Stimulated activated CD8-positive, alpha-beta memory T cell treated with anti-CD3 and anti-CD28 coated beads, Interleukin-12 subunit alpha, Interleukin-12 subunit beta, amount 100 ng/mL, for 4 hours (primary cell): ENCODE measurements at places on chromosomes 11 and 22.

GRCh38 chr11:129259931-129260348 is 67.8 kb upstream of the ARHGAP32 start:
- DNase-seq: no peak

- no peak for DNase-seq
Measured at GRCh38 chr11:30423279-30423648, 100.4 kb downstream of the ARL14EP start.

DNA sequence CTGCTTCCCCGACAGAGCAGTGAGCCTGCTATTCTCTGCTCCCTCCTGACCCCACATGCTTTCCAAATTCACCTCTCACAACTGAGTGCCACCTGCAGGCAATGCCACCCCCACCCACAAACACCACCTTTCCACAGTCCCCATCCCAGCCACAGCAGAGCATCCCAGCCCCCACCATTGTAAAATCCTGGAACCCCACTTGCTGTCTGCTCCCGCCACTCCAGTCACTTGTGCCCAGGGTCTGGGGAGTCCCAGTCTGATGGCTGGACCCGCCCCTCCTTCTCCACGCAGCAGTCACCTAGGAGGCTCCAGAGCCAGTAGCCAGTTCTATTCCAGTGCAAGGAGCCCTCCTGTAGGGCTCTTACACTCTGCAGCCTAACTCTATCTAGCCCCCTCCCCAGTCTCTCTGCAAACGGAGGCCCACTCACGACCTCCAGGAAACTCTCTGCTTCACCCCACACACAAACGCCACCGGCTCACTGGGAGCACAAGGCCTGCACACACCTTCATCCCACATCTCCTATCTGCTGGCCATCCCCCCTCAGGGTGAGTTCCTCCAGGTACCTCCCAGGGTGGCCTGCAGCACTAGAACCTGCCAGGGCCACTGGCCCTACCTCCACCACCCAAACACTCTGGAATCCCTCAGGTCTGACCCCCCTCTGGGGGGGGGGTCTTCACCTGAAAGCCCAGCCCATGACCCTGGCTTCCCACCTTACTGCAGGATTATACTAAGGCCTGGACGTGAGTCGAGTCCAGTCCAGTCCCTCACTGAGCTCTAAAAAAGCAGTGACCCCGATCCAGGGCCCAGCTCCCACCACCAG is 1.4 kb downstream of the GNB1L start:
- DNase-seq: no peak

DNA sequence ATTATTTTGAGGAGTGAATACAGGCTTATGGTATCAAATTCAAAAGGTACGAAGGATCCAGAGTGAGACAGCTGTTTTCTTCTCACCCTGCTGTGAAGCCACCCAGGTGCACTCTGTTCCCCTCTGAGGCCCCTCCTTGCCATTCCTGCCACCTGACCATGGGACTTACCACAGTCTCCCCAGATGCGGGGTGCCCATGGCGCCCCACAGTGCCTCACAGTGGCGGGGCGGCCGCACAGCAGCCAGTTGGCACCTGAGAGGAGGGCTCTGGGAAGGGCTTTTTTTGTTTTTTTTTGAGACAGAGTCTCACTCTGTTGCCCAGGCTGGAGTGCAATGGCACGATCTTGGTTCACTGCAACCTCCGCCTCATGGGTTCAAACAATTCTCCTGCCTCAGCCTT is 151.7 kb downstream of the CEP164 start:
- DNase-seq: no peak

DNA sequence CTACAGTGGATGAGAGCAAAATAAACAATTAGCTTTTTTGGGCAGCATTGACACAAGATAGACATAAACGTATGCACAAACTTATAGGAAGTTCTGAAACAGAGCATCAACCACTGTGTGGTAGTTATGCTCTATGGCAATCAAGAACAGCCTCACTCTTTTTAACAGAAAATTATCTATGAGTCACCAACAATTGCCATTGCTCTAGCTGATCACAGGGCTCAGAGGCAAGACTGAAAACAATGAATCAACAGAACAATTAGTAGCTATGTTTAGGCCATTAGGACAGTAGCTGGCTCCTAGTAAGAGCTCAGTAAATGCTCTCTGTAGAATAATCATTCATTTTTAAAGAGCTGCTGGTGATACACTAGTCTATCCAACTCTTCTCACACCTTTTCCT is 34.9 kb upstream of the PICALM start:
- DNase-seq: no peak

GRCh38 chr11:78110351-78110750 is 29.1 kb downstream of the ALG8 start:
- DNase-seq: no peak

GRCh38 chr11:23502389-23502788 is 642.1 kb upstream of the CCDC179 start:
- DNase-seq: no peak

DNA sequence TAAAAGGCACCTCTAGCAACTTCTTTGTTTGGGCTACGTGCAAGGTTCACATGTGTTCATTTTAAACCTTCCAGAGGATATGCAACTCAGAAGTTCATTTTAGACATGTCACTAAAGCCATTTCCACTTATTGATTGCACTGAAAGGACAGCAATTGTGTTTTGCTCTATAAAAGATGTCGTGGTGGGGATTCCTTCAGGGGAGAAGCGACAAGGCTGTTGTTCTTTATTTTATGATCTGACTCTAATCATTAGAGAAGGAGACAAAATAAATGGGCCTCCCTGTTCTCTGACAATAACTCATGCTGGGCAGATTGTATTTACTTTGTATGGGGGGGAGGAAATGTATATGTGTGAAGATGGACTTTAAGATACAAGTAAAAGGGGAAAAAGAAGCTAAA is 370.1 kb upstream of the ARHGAP42 start:
- no peak for DNase-seq

DNA sequence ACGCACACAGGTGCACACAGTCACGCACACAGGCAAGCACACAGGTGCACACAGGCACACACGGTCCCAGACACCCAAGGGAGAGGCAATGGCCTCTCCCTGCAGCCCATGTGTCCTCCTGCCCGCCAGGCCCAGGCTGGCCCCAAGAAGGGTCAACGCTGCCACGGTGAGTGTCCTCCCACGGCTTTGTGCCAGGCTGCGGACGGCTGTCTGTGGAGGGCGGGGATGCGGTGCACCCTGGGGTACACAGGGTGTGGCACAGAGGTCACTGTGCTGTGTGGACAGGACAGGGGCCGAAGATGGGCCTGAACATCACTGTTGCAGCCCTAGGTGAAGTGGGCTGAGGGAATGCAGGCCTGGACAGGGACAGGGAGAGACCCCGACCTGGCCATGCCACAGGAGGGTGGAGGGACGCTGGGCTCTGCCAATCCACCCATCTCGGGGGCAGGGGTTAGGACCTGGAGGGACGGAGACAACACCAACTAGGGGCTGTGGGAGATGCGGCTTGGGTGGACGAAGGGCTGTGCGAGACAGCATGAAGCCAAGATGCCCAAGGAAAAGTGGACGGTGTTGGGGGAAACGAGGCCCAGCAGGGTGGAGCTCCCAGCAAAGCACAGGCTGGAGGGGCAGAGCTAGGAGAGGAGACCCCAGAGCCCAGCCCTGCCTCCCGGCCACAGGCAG is 523.8 kb downstream of the BRD1 start:
- DNase-seq: no peak

DNA sequence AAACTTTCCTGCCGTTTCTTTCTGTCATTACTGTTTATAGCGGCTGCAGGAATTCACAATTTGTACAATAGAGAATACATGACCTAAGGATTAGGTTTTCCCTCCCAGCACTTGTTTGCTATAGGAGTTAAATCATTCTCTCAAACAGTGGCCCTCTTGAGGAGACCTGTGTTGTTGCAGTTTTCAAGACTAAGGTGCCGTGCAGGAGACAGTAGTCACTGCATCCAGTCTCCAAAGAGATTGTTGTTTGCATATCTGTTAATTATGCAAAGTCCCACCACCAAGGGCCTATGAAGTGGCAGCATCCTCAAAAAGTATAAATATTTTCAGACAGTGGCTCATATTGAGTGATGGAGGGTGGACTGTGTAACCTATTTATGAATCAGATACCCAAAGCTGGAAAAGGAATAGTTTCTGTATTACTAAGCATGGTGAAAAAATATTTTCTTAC is 2.3 kb downstream of the PRSS23 start:
- DNase-seq: no peak

DNA sequence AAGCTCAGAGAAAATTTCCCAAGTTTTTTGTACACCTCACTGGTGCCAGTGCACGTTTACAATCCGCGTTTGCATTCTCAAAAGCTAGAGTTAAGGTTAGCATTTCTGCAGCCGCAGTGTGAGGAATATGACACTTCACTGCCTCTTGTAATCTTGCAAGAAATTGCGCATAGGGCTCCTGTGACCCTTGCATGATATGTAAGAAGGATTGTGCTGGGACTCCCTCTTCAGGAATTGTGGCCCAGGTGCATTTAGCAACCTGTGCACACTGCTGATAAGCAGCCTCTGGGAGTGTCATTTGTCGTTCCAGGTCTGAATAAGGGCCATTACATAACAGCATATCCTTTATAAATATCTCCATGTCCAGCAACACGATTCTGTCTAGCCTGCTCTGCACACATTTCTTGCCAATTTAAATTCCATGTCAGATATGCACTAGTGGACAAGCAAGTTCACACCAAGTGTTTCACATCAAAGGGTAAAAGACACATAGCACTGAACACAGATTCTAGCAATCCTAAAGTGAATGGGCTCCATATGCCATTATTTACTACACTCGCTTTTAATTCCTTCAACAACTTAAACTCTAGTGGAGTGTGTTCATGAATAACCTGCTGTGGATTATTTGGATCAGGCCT is 69.2 kb upstream of the INCENP start:
- DNase-seq: no peak

DNA sequence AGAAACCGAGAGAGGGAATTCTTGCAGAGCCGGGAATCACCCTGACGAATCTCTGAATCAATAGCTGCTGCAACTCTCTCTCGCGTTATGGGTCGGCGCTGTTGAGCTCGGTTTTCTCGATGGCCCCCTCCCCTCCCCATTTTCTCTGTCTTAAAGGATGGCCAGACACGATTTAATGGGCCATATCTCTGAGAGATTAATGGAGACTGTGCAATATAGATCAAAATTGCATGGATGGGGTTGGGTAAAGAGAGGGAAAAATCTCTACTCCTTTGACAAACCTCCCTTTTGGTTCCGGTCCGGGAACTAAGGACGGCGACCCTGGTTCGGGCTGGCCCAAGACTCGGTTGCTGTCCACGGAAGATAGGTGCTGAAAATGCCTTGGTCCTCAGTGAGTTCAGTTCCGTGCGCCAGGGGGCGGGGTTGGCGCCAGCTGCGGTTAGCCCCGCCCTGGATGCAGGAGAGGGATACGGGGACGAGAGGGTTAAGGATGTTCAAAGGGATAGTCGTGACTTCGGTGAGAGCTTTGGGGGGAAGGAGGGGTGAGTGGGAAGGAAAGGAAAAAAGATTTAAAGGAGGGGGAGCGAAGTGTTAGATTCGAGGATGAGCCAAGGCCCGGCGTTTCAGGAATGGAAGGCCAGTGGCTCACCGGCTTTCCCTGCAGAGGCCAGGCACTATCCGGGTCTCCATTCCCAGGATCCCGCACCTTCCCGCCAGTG is 103.6 kb upstream of the HSD17B12 start:
- no peak for DNase-seq

DNA sequence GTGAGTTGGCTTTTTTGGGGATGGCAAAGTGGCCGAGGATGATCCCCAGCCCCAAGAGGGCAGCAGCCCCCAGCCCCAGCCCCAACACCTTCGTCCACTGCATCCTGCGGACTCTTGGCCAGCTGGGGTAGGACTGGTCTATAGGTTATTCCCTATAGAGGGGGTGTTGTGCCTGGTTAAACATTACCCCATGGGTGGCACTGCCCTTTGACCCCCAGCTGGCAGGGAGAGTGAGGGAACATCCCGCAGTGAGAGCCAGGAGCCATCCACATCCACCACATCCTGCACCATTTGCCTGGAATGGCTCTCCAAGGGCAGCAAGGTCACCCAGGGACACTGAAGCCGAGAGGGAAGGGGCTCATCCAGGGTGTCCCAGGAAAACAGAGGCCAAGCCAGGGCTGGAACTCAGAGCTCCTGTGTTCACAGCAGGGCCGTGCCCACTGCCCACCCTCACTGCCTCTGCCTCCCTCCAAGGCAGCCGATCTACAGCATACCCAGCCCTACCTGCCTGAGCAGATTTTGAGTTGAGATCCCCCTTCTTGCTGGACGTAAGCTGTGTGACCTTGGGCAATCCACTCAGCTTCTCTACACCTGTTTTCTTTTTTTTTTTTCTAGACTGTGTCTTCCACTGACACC is at the start of gene NAALADL1:
NAALADL1 (minus strand) TSS at position 135 of the 636 bp plus-strand sequence; CDS start at position 103, 32 bp downstream.
- DNase-seq: no peak

GRCh38 chr11:104319396-104319795 is 155.4 kb upstream of the PDGFD start:
- DNase-seq: no peak

DNA sequence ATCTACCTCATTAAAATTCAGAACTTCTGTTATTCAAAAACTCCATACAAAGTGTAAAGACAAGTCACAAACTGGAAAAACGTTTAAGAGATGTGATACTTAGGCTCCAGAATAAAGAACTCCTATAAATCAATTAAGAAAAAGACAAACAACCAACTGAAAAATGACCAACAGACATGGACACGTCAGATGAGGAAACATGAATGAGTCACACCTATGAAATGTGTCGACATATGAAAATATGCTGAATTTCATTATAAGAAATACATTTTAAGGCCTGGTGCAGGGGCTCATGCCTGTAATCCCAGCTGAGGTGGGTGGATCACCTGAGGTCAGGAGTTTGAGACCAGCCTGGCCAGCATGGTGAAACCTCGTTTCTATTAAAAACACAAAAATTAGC is 78.7 kb downstream of the ENTHD1 start:
- no peak for DNase-seq

DNA sequence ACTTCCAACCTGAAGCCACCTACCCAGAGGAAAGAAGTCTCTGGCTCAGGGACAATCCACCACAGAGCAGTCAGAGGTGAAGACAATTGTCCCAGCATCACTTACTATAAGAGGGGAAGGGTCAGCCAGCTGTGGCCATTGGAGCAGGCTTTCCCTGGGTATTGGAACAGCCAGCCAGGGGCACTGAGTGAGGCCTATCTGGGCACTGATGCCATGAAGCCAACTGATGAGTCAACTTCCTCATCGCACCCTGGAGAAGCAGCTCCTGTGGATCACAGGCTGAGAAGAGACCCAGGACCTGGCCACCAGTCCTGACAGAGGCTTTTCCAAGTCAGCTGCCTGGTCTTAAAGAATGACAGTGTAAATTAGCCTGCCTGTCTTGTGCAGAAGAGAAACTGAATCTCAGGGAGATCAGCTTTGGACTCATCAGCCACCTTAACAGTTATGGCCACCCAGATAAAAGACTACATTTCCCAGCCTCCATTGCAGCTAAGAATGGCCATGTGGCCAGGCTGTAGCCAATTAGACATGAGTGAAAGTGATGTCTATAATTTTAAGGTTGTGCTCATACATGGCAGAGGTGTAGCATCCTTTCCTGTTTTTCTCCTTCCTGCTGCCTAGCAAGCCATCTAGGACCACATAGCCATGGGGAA is 19.0 kb downstream of the CHST1 start:
- no peak for DNase-seq

DNA sequence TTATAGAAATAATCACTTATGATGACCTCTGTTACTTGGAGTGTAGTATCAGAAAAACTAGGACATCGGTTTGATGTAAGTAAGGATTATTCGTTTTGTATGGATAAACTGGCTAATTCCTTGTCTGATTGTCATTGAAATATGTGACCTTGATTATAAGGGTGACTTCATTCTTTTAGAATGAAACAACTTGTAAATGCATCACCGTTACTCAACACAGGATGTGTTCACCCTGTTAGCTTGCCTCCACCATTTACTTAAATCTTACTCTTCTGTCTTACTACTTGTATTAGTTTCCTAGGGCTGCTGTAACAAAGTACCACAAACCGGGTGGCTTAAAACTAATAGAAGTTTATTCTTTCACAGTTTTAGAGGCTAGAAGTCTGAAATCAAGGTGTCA is 7.9 kb downstream of the SFI1 start:
- DNase-seq: no peak
